Progenitor cell of endocrine pancreas (in vitro differentiated cells): ENCODE measurements at places on chromosomes 2 and 18.

DNA sequence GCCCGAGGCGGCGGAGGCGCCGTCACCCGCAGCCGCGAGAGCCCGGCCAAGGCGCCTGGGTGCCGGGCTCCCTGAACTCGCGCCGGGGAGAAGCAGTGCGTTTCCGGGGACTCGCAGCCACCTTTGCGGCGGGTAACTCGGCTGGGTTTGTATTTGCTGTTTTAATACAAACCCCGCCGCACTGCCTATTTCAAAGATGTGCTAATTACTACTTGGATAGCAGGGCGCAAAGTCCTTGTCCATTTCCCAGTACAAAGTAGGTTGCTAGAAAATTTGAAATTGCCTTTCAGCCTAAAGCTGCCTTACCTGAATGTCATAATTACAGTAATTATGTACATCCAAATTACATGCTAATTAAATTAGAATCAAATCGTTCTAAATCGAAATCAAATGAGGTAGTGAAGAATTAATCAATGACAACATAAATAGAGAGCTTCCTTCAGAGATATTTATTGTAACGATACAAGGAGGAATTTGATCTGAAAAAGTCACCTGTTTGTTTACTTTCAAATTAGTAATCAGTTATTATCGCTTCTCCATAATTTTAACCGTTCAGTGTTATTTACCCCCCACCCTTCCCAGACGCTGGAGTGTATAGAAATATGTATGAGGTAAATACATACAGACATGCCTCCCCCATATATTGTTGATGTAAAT, 8.1 kb downstream of the SP9 start:
- no peak for DNase-seq

DNA sequence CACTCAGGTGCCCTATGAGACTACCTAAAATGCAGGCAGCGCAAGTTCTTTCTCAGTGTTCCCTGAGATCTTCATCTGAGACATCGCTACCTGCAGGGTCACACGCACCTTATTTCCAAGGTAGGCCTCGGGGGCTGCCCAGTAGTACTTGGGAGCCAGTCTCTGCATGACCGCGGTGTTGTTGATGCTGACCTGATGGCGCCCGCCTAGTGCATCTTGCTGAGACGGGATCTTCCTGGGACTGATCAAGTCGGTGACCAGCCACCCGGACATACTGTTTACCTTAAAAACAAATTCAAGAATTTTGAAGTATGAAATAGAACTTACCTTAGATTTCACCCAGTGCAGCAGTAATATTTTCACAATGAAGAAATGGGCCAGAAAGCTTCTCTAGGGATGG, 80.1 kb downstream of the LAMA1 start:
- DNase-seq, result no peak

- DNase-seq, result no peak
Observed at GRCh38 chr2:113238871-113239839, 39.6 kb downstream of the PAX8 start.

- no peak for DNase-seq
Observed at GRCh38 chr18:45571714-45572113, 43.6 kb upstream of the SLC14A2 start.

- no peak for DNase-seq
Observed at GRCh38 chr2:203959672-203960071, 23.1 kb downstream of the ICOS start.

- DNase-seq, result no peak
Observed at GRCh38 chr2:121595012-121595891, 54.0 kb downstream of the CLASP1 start.

GRCh38 chr18:8031496-8031895, 464.4 kb downstream of the PTPRM start:
- DNase-seq, result no peak
